ENCODE measurements at places on chromosomes 11 and 22. TPM values are rescaled to one million over a fixed set of nuclear protein-coding genes. Genes with fewer than 3 reads are reported as not detected.

Gene SLC22A25
- total RNA-seq: not detected

Gene CCND1
- total RNA-seq: 295 TPM

Gene SPDYC
- not detected for total RNA-seq

Gene OR6A2
- total RNA-seq: 0.43 TPM

Gene ATG16L2
- 19.9 TPM for total RNA-seq

Gene RAPSN
- 0.07 TPM for total RNA-seq

Gene CFAP300
- total RNA-seq: 0.14 TPM

Gene LDHAL6A
- not detected for total RNA-seq

Gene RIBC2
- total RNA-seq: 2.1 TPM

Gene CD3D
- total RNA-seq: not detected

Gene USP35
- total RNA-seq: 6.6 TPM

Gene OR6T1
- total RNA-seq: not detected

Gene FGF19
- total RNA-seq: not detected

Gene PGR
- total RNA-seq: under 0.01 TPM

Gene TRIM49C
- not detected for total RNA-seq

Gene GNAZ
- total RNA-seq: 3.6 TPM

Gene OR5P2
- total RNA-seq: not detected

Gene TOB2
- total RNA-seq: 31.6 TPM

Gene C22orf31
- not detected for total RNA-seq

Gene PRODH
- not detected for total RNA-seq

Gene ST13
- 172 TPM for total RNA-seq

Gene PHOX2A
- total RNA-seq: not detected

Gene MAFF
- 66.6 TPM for total RNA-seq

Gene SLC5A12
- total RNA-seq: not detected

Gene UPB1
- total RNA-seq: 0.40 TPM

Gene SMIM35
- total RNA-seq: not detected

Gene HBD
- not detected for total RNA-seq

Gene MRGPRX3
- not detected for total RNA-seq

Gene TST
- total RNA-seq: 40.9 TPM

Gene CCDC89
- not detected for total RNA-seq

Gene TRPM5
- total RNA-seq: not detected

Gene OR2AT4
- total RNA-seq: not detected
